ENCODE measurements at places on chromosomes 5 and 9.

DNA sequence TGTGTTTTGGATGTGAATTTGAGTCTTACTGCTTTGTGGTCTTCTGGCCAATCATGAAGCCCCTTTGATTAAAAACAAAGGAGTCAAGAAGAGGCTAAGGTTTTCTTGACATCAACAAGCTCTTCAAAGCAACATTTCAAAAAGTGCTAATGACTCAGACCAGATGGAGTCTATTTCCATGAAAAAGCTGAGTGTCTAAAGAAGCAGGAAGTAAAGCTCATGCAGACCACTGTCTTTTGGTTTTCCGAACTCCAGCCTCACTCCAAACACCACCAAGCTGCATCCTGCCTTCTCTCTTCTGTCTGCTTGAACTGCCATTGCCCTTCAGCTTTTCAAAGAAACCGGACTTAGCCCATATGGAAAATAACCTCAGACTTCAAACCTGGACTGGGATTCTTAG lies 115.2 kb downstream of the PRDM6 start:
- DNase-seq, result no peak

- DNase-seq, result no peak
These were observed 3.6 kb downstream of the TMC1 start for GRCh38 chr9:72524820-72525540.

DNA sequence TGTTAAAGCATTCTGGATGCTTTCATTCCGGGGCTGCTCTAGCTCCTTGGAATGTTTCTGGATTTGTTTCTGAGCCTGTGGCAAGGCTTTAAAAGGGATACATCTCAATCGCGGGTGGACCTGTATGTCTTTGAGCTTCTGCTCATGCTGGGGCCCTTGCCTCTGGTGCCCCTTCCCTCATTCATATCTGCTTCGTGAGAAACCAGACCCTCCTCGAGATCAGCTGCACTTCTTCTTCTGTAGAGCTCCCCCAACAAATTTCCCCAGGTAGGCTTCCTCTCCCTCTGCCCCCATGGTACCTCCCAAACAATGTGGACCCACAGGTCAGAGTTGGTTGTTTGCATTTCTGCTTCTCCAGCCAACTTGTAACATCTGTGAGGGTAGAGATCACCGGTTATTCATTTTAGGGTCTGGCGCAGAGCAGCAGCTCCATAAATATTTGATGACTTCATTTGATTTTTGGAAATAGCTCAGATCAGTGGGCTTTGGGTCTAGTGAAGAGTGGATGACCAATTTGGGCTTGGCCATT lies 6.6 kb downstream of the ZNF618 start:
- DNase-seq, result no peak

DNA sequence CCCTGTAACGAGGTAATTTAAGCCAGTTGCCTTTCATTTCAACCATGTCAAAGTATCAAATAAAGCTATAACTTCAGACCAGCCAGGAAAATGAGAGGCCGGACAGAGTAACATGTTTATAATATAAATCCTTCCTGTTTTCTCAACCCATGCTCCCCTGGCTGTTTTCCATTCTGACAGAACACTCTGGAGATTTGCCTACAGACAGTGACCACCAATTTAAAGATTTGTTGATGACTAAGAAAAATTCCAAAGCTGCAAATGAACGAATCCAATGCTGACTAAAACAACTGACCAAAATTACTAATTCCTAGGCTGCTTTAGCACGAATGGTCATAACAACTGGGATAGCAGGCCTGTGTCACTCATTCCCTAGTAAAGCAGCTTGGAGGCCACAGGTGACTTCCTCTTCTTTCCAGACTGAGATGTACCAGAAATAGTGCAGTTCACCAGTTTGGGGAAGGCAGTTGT lies 141.4 kb downstream of the AOPEP start:
- DNase-seq, result no peak

- no peak for DNase-seq
These were observed 2.3 kb downstream of the NINJ1 start for GRCh38 chr9:93131599-93132286.

DNA sequence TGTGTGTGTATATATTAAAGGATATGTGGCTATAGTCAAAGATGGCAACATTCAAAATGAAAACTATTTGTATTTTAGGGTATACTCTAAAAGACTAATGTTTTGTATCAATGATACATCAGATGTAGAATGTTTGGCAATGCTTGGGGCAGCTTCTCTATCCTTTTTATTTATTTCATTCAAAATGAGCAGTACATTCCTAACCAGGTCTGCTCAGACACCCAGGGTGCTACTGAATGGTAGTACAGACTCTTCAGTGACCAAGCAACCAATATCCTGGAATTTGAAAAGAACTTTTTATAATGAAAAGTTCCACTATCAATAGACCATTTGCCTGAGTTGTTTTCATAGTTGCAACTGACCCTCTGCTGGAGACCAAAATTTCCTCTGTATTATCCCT lies 23.9 kb downstream of the MEGF9 start:
- DNase-seq, result no peak

- no peak for DNase-seq
These were observed 77.0 kb upstream of the LRRTM2 start for GRCh38 chr5:138951986-138952735.

GRCh38 chr9:108776920-108777639 lies 78.7 kb downstream of the ACTL7B start:
- DNase-seq, result no peak

DNA sequence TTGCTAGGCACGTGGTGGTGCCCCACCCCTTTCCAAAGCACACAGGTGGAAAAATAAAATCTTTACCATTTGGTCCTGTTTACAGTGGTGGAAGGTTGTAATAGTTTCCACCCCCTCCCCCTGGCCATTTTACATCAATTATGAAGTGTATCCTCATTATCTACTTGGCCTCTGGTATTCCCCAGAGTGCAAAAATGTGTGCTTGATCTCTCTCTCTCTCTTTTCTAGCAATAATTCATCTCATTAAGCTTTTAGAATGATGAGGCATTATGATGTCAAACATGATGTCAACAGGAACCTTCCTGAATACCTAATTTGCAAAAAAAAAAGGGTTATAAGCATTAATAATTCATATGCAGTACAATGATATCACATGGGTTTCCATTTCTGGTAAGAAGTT lies 3.1 kb downstream of the PDE8B start:
- no peak for DNase-seq

DNA sequence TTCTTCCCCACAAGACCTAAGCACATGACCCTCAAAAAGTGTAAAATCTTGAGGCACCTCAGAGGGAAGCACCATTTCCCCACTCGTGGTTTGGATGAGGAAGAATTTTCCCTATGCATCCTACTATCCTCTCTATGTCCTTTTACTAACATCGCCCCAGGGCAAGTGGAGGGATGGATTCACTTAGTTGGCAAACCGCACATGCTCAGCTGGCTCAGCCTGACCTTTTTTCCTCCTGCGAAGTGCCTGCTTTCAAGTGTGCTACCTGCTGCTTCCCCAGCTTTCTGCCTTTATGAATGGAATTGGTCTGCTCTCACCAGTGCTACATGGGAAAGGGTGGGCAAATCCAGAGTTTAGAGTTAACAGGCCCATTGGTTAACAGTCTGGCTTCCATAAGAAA lies 56.6 kb upstream of the IFNK start:
- DNase-seq, result no peak

DNA sequence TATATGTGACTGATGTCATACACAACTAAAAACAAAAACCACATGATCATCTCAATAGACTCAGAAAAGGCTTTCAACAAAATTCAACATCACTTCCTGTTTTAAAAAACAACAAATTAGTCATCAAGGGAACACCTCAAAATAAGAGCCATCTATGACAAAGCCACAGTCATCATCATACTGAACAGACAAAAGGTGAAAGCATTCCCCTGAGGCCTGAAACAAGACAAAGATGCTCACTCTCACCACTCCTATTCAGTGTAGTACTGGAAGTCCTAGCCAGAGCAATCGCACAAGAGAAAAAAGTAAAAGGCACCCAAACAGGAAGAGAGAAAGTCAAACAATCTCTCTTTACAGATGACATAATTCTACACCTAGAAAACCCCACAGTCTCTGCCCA lies 893.5 kb upstream of the EDIL3 start:
- no peak for DNase-seq

DNA sequence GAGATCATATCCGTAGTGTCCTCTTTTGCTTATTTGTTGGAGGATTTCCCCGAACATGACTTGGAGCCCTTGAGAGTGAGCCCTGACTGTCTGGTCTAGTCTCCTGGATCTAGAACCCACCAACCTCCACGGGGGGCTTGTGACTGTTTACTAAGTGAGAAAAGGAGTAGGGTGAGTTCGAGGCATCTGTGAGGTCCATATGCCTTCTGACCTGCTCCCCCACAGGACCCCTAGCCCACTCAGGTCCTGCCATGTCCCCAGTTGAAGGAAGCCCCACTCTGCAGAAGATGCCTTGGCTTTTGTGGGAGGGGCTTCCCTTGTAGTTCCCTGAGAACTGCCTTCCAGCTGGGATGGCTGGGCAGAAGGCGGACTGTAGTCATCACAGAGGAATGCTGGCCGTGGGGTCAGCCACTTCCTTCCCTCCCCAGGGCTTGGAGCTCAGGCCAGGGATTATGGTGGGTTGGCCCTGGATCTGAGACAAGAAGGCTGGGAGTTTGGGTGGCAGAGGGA lies 7.0 kb upstream of the IRF1 start:
- DNase-seq, result no peak

DNA sequence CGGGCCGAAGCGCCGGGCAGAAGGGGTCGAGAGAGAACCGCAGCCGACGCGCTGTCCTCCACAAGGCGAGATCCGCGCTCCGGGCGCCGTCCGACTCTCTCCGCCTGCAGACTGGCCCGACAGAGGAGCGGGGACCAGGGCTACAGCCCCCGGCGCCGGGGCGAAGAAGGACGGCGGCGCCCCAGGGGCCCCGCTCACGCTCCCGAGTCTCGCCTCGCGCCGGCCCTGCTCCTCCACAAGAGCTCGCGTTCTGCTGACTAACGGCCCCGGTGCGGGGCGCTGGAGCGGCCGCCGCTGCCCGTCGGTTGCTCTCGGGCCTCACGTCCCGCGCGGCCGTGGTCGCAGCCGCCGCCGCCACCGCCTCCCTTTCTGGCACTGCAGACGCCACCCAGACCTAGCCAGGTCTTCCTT lies 338 bp downstream of the ABHD17B start:
- DNase-seq, result no peak

DNA sequence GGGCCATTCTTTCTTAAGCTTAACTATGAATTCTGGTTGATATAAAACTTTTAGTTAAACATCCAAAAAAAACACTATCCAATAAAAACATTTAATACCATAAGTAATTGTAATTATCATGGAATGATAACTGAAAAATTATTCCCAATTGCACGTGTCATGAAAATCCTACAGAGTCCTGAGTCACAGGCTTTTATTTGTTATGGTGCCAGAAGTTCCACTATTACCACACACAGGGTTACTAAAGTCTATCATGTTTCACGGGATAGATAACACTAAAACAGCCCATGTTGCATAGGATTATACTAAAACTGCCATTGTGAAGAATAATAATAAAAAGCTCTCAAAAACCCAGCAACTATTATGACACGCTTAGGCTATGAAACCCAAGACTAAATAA lies 1381.8 kb downstream of the EFNA5 start:
- no peak for DNase-seq

- no peak for DNase-seq
These were observed 45.2 kb downstream of the HSD17B3 start for GRCh38 chr9:96256800-96257199.

- DNase-seq, result no peak
These were observed 247.5 kb downstream of the CD180 start for GRCh38 chr5:66949066-66949465.

- DNase-seq, result no peak
These were observed 4.1 kb downstream of the SLC23A1 start for GRCh38 chr5:139378941-139379361.

- no peak for DNase-seq
These were observed 12.4 kb downstream of the CCDC112 start for GRCh38 chr5:115284021-115284420.

DNA sequence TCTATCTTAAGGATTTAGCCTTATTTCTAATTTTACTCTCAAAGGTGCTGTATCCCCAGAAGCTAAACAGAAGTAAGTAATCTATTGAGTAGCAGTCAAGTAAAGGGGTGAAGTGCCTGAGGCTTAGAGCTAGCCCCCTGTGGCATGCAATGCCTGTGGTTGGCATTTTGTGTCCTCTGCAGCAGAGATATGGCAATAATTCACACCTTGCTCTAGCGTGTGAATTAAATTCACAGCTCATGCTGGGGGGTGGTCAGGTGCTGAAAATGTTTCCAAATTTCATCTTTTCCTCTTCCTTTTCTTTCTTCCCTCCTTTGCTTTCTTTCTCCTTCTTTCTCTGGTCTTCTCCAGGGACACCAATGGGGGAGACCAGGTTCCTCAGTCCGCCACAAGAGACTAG lies 262.1 kb downstream of the GABRB2 start:
- DNase-seq, result no peak

DNA sequence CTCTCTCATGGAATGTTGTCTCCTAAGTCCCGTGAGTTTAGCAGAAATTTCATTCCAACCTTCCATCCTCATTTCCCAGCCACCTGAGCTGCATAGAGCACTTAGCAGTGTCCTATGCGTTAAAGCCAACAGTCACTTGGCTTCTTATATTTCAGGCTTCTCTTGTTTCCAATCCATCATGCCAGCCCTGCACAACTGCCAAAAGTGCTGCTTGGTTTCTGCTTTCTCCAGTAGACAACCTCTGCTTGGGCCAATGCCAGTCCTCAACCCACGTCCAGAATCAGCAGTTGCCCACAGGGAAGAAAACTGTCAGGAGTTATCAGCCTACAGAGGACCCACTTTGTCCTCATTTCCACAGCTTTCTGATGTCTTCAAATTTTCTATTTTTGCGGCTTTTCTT lies 42.5 kb downstream of the KCNIP1 start:
- no peak for DNase-seq

DNA sequence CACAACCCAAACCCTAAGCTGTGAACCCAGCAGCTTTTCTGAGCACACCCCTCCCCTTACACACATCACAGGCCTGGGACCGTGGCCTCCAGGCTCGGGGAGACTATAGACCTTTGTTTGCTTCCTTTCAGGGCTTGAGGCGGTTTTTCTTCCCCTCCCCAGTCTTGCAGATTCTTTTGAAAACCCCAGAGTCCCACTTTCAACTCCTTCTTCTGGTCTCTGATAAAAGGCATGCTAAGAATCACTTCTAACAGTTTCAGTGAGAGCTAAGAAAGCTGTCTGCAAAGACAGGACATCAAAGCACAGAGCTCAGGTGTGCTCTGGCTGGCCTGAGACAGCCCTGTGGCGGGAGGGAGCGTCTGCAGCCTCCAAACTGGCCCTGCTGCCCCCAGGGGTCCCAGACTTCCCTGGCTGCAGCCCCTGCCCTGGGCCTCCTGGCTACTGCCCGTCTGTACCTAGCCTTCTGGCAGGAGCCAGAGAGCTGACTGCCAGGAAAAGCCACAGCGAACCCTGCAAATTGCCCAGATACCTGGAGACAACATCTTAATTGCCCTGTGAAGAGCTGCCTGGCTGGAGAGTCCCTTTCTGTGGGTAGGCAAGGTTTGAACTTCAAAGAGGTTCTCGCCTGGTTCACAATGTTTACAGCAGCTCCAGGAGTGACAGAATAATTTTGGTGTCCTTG lies 138.9 kb downstream of the GADD45G start:
- DNase-seq, result no peak

All from NCI-H1436 treated with DMSO at 0.1 percent for 48 hours (cell line).